ENCODE measurements at places on chromosomes 12 and 14.

DNA sequence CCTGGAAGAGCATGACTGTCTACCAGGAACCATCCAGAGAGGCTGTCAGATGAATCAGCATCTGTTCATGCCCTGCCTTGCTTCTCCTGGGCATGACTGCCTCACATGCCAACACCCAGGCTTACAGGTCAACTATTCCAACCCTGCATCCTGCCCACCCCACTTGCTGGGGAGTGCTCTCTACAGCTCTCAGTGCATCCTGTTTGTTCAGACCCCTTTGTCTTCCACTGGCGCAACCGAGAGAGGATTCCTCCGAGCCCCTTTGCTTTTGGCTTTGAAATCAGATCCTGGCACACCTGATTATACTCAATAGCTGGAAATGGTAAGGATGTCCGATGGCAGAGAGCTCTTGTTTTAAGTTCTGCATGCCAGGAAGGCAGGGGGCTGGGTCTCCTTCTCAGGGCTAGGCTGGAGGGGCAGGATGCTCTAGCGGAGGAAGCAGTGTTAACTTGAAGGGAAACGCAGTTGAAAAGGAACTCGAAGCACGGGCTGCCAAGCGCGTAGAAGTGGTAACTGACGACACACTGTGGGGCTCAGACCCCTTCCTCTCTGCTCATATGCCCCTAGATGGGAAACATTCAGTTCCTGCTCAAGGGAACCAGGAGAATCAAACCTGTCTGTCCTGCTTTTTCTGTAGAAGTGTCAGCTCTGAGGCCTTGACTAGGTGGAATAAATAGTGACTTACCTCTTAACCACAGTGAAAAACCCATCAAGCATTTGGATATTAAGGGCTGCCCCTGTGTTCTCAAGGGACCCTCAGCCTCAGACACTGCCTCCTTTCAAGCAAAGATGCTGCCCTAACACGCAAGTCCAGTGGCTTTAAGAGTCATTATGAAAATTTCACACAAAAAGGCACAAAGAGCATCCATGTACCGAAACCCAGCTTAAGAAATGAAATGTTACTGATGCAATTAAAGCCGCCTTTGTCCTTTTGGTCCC is 297.5 kb downstream of the ZFP36L1 start:
- DNase-seq, result no peak

DNA sequence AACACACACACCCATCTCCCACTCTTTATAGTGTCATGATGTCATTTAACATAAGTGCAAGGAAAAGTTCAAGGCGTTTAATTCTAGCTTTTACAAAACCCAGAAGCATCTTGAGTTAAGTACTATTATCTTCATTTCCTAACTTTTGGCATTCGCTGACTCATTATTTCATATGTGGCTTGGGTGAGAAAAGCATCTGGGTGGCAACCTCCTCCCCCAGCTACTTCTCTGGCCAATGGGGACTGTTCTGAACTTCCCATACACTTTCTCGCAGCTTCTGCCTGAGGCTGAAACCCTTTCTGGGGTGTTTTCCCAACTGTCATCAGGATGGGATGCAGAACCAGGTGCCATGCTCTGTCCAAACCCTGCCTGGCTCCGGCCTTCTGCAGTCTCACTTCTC is 2.8 kb upstream of the MARK3 start:
- DNase-seq, result no peak

- no peak for DNase-seq
Observed at GRCh38 chr14:99125616-99126431, 146.2 kb downstream of the BCL11B start.

GRCh38 chr14:93775744-93776143 is 12.5 kb downstream of the PRIMA1 start:
- no peak for DNase-seq

GRCh38 chr12:65454115-65454787 is 175.8 kb downstream of the MSRB3 start:
- DNase-seq, result no peak

DNA sequence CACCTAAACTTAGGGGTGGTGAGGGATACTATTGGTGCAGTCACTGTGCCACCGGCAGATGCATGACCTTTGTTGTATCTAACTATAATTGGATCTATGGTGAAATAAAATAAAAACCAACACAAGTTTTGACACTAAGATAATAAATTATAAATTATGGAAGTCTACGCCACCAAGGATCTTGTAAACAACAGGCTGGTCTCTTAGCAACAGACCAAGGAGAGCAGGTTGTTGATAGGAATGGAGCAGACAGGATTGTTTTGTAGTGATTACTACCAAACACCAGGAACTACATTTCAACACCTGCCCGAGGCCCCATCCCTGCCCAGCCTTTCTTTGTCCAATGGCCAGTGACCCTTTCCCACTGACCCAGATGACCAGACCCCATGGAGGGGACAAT is 1178.0 kb downstream of the VRK1 start:
- no peak for DNase-seq

- no peak for DNase-seq
Observed at GRCh38 chr14:51534610-51535011, 117.1 kb upstream of the FRMD6 start.

DNA sequence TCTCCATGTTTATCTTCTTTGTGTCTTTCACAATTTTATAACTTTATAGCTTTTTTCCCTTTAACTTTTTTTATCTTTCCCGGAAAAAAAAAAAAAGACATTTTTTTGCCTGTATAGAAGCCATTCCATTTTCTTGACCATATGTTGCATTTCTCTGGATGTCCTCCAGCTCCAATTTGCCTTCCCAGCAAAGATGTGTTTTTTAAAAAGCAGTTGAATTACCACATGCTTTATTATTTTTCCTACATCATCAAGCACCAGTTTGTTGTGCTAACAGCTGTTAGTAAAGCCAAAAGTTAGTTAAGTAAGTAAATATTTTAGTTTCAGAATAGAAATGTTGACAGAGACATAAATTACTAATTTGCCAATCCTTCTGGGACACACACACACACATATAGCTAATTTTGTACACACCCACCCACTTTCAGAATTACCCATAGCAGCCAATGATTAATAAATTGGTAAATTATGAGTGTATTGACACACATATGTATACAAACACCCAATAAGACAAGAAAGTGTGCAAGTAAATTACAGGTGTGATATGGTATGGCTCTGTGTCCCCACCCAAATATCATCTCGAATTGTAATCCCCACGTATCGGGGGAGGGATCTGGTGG is 118.3 kb downstream of the SLC38A6 start:
- no peak for DNase-seq

DNA sequence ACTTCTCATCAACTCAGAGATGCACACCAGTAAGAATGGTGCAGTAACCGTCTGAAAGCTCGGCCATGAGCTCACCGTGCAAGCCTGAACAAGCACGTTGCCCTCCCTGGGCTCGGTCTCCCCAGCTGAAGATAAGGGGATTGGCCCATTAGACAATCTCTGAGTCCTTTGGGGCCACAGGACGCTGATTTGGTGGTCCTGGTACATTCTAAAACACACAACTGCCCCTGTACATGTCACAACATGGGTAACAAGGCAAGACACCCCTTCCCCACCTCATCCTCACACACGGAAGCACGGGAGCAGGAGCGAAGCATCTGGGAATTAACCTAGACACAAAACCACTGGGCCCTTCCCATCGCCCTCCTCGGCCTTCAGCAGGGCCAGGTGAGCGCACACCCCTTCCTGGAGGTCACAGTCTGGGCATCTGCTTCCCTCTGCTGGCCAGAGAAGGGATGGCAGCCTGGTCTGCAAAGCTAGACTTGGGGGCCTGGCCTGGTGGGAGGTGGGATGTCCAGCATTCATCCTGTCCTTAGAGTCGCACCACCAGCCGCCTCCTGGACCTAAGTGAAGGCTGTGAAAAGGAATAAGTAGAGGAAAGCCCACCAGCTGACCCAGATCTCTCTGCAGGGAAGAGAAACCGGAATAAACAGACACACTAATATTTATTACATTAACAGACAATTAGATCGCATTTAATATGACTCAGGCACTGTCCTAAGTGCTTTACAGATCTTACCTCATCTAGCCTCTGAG is 18.9 kb upstream of the SMUG1 start:
- no peak for DNase-seq

GRCh38 chr12:94640134-94640928 is 10.0 kb downstream of the TMCC3 start:
- DNase-seq, result no peak

DNA sequence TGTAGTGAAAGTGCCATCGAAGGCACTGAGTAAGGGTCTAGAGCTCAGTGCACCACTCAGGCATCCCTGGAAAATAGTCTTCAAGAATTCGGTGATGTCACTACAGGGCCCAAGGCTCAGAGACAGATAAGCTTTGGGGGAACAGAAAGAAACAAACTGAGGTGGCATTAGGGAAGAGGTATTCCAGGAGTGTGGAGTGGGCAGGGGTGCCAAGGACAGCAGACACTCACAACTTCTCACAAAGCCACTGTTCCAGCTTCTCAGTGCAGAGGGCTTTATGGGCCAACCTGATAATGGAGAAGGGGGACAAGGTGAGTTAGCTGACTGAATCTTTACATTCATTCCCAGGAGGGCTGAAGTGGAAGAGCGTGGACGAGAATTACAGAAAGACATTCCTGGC is 2.1 kb downstream of the LALBA start:
- DNase-seq, result no peak

DNA sequence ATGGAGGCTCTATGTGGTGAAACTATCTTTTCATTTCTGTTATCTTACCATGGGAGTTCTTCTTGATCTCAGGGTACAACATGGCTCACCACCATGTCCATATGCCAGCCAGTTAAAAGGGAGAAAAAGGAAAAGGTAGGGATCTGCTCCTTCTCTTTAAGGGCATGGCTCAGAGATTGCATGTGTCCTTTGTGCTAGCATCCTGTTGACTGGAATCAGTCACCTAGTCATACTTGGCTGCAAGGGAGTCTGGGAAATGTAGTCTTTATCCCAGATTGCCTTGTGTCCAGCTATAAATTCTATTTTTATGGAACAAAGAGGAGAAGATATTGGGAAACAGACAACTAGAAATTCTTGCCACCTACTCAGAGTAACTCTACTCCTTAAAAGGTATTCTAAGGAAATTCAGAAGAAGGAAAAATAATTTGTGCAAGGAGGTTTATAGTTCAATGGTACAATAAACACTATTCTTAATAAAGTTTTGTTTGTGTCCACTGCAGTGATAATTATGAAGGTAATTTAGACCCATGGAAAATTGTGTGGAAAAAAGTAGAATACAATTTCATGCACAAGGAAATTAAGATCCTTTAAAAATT is 86.4 kb upstream of the RPH3A start:
- no peak for DNase-seq

- no peak for DNase-seq
Observed at GRCh38 chr14:70061108-70061507, 127.6 kb downstream of the SLC8A3 start.

DNA sequence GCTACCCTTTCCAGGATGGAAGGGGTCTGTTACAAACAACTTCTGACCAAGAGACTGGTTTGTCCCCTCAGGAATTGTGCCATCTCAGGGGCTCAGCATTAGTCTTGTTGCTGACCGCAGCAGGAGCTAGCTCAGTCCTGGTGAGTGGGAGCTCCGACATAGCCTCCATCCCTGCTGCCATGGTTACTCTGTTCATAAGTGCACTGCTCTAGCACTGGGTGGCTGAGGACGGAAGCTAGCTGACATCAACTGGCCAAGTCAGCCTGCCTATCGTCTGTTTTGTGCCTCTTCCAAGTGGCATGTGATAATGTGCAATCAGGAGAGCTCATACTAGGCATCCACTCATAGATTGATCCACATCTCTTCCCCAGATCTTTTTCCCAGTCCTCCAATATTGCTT is 7.5 kb downstream of the SLC17A8 start:
- DNase-seq, result no peak

DNA sequence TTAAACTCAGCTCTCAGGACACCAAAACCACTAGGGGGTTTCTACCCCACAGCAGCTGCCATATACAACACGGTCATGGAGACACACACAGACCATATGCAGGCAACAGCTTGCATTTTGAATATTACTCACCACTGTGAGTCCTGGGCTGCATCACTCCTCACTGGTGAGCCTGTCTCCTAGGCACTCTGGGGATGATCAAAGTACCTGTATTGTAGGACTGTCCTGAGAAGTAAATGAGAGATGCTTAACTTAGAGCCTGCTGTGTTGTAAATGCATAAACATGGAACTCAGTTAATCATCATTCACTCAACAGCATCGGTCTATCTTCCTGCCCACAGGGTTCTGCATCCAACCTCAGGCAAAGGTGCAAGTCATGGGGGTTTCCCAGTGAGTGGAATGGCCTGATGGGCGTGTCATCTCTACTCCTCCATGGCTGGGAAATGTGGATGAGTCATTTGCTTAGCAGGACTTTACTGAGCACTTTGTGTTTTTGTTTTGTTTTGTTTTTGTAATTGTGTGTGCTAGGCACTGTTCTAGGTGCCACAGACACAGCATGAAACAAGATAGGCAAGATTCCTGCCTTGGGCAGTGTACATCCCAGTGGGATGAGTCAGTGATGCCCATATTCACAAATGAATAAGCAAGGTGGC is 1141.2 kb upstream of the TMEM132C start:
- DNase-seq, result no peak

DNA sequence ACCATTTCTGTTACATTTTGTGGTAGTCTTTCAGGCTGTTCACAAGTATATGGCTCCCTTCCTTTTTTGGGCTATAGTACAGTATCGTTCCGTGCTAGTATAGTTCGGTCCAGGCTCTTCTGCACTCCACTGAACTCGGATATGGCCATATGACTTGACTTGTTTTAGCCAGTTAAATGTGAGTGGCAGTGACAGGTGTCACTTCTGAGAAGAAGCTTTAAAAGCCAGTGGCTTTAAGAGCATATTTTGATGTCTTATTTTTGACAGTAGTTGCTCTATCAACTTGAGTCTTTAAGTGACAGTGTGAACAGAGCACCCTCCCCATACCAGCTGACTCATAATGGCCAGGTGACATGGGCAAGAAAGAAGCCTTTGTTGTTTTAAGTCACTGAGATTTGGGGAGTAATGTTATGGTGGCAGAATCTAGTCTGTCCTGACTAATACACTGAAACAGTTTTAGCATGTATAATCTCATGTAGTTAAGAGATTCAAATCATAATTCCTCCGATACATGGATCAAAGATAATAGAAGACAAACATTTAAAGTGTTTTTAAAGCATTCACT is 64.6 kb downstream of the ANO4 start:
- DNase-seq, result no peak

- DNase-seq, result no peak
Observed at GRCh38 chr12:51721282-51721940, 127.1 kb downstream of the FIGNL2 start.

- DNase-seq, result no peak
Observed at GRCh38 chr14:85445151-85445795, 84.7 kb upstream of the FLRT2 start.

DNA sequence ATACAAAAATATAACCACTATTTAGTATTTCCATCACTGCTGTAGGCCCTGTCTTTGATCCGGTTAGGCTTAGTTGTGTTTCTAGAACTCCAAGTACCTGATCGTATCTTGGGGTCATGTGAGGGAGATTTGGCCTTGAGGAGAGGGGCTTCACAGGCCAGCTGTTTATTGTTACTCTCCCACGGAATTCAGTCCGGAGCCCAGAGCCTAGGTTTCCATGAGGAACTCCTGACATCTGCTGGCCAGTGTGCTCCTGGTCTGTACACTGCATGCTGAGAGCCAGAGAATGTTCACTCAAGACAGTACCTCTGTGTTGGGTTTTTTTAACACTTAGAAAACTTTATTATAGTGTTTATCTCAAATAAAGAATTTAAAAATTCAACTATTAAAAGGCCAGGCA is 341.0 kb upstream of the TMEM132C start:
- DNase-seq, result no peak

- no peak for DNase-seq
Observed at GRCh38 chr12:94754653-94755052, 104.3 kb upstream of the TMCC3 start.

- no peak for DNase-seq
Observed at GRCh38 chr12:103652808-103653207, 65.7 kb downstream of the STAB2 start.

GRCh38 chr12:132560364-132560613 is 50.1 kb downstream of the LRCOL1 start:
- DNase-seq, result no peak

All from cortex of kidney (tissue), 1 donor.